Stimulated activated CD4-positive, alpha-beta T cell treated with anti-CD3 and anti-CD28 coated beads, Interleukin-1b, Interleukin-23, amount 100 ng/mL, for 4 hours (primary cell): ENCODE measurements at places on chromosomes 16 and 17.
A peak's percentile ranks its signal among the peaks of the same experiment; 100 is the strongest.

DNA sequence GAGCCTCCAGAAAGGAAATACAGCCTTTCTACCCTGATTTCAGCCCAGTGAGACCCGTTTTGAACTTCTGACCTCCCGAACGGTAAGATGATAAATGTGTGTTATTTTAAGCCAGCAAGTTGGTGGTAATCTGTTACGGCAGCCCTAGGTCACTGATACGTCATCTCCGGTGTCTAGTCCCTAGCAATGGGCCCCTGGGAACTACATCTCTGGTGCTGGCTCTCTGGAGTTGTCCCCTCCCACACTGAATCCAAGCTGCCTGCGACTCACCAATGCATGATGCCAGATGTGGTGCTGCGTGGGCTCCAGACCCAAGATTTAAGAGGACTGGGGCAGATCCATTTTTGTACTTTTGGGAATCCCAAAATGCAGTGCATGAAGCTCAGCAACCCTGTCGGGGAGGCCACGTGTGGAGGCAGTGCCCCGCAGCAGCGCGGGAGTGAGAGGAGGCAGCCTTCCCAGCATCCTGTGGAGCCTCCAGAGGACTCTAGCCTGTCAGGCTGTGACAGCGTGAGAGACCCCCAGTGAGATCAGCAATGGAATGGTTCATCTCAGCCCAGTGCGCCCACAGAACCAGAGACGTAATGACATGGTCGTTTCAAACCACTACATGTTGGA is 43.6 kb upstream of the USP7 start:
- no peak for DNase-seq

DNA sequence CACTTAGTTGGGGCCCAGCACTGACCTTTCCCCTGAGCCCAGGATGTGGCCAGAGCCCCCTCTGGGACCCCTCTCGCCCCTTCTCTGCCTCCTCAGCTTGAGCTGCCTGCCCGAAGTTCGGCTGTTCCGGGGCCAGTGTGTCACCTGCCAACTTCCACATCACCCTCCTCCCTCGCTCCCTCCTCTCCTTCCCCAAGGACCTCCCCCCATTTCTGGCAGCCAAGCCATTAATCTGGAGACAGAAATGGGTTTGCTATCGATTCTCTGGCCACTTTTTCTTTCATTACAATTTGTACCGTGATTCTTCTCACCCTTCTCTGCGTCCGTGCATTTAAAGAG is 8.8 kb upstream of the ADAM11 start:
- DNase-seq: no peak

DNA sequence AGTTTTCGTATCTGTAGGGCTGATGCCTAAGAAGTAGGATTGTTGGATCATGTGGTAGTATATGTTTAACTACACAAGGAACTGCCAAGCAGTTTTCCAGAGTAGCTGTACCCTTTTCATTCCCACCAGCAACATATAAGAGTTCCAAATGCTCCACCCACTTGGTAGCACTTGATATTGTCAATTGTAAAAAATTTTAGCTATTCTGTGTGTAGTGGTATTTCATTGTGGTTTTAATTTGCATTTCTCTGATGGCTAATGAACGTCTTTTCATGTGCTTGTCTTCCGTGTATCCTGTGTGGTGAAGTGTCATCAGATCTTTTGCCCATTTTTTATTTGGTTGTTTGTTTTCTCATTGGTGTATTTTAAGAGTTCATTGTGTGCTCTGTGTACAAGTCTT is 69.7 kb downstream of the TANC2 start:
- no peak for DNase-seq

GRCh38 chr16:38941-39892 is 14.2 kb downstream of the POLR3K start:
- DNase-seq: no peak

- no peak for DNase-seq
Measured at GRCh38 chr16:50520451-50521245, 27.5 kb upstream of the NKD1 start.

DNA sequence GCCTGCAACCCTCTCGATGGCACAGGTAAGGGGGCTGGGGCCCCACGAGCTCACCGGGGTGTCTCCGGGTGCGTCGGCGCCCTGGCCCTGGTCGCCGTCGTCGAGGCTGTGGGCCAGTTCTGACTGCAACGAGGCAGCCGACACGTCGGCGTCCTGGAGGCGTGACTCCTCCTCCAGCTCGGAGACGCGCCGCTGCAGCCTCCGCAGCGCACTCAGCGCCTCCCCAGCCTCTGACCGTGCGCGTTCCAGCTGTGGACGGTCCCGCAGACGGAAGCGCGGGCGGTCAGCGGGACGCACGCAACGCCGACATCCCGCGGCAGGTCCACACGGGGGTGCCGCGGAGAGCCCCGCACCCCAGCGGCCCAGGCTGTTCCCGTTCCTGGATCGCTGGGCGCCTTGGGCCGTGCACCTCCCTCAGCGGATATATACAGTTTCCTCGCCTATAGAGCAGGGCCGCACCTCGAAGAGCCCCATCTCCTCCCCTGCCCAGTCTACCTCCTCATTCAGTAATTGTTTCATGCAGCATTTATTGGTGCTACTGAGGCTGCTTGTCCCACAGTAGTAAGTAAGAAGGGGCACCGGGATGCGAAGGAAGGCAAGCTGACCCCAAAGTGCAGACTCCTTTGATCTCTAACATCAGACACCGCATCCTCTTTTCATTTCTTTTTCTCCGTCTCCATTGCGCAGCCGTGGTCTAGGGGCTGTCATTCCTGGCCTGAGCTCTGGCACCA is 5.8 kb downstream of the THOC6 start:
- DNase-seq: no peak

DNA sequence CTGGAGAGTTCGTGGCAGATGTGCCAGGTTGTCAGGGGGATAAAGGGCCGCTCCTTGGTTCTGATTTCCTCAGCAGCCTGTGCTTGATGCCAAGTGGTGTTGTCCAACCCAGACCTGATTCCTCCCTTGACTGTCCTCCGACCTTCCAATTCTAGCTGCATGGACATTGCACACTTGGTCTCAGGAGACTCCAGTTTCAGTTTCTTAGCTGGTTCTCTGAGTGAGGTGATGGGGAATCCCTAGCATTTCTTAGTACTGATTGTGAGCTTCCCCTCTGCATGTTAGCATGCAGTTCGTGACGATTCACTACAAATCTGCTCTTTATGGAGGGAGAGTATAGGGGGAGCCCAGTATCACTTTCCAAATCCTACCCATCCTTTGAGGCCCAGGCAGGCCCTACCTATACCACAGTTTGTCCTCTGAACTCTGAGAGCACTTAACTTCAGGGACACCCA is 12.4 kb upstream of the CCR7 start:
- DNase-seq: no peak

GRCh38 chr17:68428498-68429172 is 28.7 kb downstream of the WIPI1 start:
- no peak for DNase-seq

DNA sequence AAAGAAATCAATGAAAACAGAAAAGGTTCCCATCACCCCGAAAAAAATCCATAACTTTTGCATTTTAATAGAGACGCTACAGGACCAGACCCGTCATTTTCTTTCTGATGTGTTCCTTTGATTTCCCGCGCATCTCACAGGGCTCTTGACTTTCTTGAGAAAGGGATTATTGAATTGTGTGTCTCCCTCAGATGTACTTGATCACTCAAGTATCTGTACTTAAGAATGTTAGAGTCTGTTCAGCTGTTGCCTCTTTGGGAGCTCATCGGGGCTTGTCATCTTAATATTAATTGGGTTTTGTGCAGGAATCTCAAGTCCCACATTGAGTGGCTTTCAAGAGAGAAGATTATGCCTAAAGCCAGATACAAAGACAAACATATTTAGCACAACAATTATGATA is 606.4 kb upstream of the SALL1 start:
- no peak for DNase-seq

- DNase-seq: no peak
Measured at GRCh38 chr16:89476379-89476778, 14.0 kb downstream of the ANKRD11 start.

GRCh38 chr16:50386774-50387173 is 18.0 kb upstream of the BRD7 start:
- DNase-seq: no peak

GRCh38 chr16:87816507-87817100 is 50.8 kb upstream of the KLHDC4 start:
- DNase-seq: no peak

GRCh38 chr16:49460786-49461470 is 87.3 kb downstream of the C16orf78 start:
- no peak for DNase-seq

GRCh38 chr17:37081287-37081686 is 132.5 kb downstream of the AATF start:
- DNase-seq: no peak

GRCh38 chr17:81148571-81148970 is 16.7 kb upstream of the PVALEF start:
- DNase-seq: no peak

- DNase-seq: no peak
Measured at GRCh38 chr17:78159575-78160158, 8.7 kb upstream of the SYNGR2 start.

- peak; percentile 62 for DNase-seq
Measured at GRCh38 chr17:39238311-39238972, 12.7 kb upstream of the STAC2 start.

GRCh38 chr16:71930013-71930563 is 34.8 kb downstream of the IST1 start:
- DNase-seq: no peak

- no peak for DNase-seq
Measured at GRCh38 chr17:76671912-76672262, 28.3 kb upstream of the ST6GALNAC1 start.

GRCh38 chr17:78381601-78382232 is 3.3 kb downstream of the PGS1 start:
- DNase-seq: no peak

- no peak for DNase-seq
Measured at GRCh38 chr16:70418274-70418992, 20.5 kb downstream of the ST3GAL2 start.

- no peak for DNase-seq
Measured at GRCh38 chr17:29255926-29256522, 9.4 kb downstream of the CRYBA1 start.

DNA sequence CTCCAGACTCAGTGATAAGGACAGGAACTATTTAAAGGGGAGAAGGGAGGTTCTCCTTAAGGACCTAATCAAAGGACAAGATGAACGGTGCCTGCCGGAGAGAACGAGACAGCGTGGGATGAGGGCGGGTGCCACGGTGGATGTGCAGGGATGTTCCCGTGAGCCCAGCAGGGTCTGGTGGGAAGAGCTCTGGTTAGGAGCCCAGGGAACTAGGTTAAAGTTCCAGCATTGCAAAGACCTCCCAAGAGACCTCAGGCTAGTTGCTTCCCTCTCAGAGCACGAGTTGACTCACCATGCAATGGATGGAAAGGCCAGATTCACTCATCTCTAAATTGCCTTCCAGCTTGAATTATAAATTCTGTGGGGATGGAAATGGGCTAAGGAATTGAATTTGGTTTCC is 14.7 kb downstream of the CCR7 start:
- no peak for DNase-seq

- no peak for DNase-seq
Measured at GRCh38 chr16:62224646-62225209, 188.5 kb upstream of the CDH8 start.

GRCh38 chr17:64940055-64940454 is 20.8 kb upstream of the LRRC37A3 start:
- DNase-seq: no peak

DNA sequence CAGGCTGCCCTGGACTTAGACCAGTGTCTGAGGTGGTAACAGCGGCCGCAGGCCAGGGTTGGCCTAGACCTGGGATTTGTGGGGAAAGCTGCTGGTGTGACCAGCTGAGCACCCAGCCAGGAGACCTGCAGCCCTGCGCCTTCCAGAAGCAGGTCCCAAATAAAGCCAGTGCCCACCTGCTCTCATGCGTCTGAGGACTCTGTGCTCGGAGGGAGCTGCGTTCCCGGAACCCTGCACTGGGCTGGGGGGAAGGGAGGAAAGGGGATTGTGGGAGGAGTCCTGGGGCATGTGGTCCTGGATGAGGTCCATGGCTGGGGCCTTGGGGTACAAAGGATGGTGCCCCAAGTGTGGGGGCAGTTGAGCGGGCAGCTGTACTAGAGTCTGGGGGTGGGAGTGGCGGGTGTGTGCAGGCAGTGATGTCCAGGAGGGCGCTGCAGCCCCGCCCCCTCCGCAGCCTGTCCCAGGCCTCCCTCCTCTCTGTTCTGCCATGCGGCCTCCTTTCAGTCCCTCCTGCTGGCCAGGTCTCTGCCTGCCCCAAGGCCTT is 1.8 kb upstream of the NECAB2 start:
- no peak for DNase-seq

GRCh38 chr16:71472051-71472450 is 10.0 kb upstream of the ZNF23 start:
- DNase-seq: no peak

DNA sequence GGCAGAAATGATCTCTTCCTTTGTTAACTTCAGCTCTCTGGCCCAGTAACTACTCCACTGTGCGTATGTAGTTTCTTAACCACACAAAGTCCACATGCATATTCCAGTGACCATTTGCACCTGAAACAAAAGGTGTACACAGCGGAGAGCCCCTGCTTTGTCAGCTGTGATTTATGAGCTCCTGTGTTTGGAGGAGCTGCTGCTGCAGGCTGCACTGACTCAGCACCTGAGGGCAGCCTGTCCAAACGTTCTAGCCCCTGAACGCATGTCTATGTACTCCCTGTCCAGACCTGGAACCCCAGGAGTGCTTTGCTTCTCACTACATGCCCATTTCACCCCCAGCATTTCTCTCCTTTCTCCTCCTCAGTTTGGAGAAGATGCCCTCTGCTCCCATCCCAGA is 216.1 kb downstream of the ABCC12 start:
- DNase-seq: no peak

- DNase-seq: no peak
Measured at GRCh38 chr17:6536053-6536452, 20.3 kb downstream of the PITPNM3 start.

GRCh38 chr16:30921459-30921747 is 2.0 kb upstream of the FBXL19 start:
- DNase-seq: no peak

DNA sequence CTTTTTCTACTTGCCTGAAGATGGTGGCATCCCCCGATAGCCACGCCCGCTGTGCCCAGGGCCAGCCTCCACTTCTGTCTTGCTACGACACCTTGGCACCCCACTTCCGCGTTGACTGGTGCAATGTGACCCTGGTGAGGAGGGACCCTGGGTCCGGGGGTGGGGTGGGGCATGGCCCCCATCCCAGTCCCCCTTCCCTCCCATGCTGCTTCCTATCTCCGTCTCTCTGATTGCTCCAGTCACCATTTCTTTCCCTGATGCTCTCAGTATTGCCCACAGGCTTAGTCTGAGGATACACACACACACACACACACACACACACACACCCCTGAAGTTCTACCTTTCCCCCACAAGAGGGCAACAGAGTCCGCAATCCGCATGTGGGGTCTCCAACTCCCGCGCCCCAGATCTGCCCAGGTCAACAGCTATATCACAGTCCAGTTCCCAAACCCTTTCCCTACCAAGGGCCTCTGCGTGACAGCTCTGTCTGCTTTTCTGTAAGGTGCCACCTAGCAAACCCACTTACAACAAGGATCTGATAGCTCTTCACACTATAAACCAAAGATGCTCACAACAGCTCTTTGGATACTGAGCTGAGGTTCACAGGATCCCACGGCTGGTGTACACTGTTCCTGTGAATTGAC is 3.4 kb downstream of the SGCA start:
- DNase-seq: peak; percentile 59
